ENCODE measurements at places on chromosomes 1 and 21.
A peak's percentile ranks its signal among the peaks of the same experiment; 100 is the strongest.

- no peak for DNase-seq
These were observed 101.5 kb downstream of the ST6GALNAC3 start for GRCh38 chr1:76176000-76176399.

DNA sequence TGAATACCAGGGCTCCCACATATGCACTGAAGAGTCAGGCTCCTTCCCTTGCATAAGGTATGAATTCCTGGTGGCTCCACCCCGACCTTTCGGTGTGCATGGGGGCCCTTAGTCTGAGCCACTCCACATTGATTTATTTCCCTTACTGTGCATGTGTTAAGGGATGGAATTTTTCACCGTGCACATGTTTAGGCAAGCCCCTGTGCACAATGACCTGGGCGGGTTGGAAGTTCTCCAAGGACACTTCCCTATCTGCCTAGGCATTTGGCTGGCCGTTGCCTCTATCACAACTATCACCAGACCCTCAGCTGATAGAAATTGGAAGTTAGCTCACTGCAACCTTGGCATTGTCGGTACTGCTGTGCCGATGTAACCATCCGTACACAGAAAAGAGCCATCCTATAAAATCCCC is 9.7 kb downstream of the S100A6 start:
- DNase-seq = peak; percentile 28

- peak; percentile 79 for DNase-seq
These were observed 25.8 kb downstream of the CLDN14 start for GRCh38 chr21:36454093-36454531.

DNA sequence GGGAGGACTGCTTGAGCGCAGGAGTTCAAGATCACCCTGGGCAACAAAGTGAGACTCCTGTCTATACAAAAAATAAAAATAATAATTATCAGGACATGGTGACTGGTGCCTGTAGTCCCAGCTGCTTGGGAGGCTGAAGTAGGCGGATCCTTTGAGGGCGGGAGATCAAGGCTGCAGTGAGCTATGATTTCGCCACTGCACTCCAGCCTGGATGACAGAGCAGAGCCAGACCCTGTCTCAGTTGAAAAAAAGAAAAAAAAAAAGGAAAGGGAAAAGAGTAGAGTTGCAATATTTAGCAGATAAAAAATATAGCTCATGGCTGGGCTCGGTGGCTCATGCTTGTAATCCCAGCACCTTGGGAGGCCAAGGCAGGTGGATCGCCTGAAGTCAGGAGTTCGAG is 3.3 kb upstream of the S1PR1 start:
- DNase-seq = no peak

- DNase-seq = no peak
These were observed 19.5 kb upstream of the ARHGEF10L start for GRCh38 chr1:17520041-17520440.

- peak; percentile 44 for DNase-seq
These were observed 920 bp downstream of the MTR start for GRCh38 chr1:236795757-236796667.

DNA sequence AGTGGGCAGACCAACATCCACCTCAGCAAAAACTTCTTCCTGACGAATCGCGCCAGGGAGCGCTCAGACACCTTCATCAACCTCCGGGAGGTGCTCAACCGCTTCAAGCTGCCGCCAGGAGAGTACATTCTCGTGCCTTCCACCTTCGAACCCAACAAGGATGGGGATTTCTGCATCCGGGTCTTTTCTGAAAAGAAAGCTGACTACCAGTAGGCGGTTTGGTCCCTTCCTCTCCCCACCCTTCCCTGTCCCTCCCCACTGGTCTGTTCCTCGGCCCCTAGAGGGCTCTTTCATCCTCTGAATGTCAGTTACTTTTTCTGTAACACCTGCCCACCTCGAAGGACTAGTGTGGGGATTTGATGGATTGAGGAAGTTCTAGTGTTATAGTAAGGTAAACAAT is 46.9 kb downstream of the CAPN2 start:
- DNase-seq = no peak

DNA sequence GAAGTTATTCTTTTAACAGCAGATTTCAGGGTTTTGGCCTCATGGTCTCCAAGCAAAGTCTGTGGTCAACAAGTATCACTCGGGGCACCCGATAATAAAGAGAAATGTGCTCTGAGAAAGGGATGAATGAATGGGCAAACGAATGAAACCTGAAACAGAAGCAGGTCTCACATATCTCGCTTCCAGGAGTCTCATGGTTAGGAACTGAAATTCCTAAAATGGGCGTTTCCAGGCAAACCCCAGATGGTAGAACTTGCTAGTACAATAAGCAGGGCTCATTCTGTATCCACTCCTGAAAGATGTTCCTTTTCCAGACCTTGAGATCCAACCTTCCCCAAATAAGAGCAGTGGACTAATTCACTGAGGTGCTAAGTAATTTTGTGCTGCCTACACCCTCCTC is 87.2 kb downstream of the LAMC2 start:
- DNase-seq = no peak

- DNase-seq = no peak
These were observed 34.0 kb upstream of the LEPR start for GRCh38 chr1:65386439-65386838.

GRCh38 chr1:9996624-9997582 is at the start of gene RBP7:
TSS of gene RBP7 (plus strand) at chr1:9997228. CDS start at chr1:9997259, 31 bp downstream.
- no peak for DNase-seq

GRCh38 chr1:86089765-86090164 is 66.8 kb downstream of the COL24A1 start:
- no peak for DNase-seq

DNA sequence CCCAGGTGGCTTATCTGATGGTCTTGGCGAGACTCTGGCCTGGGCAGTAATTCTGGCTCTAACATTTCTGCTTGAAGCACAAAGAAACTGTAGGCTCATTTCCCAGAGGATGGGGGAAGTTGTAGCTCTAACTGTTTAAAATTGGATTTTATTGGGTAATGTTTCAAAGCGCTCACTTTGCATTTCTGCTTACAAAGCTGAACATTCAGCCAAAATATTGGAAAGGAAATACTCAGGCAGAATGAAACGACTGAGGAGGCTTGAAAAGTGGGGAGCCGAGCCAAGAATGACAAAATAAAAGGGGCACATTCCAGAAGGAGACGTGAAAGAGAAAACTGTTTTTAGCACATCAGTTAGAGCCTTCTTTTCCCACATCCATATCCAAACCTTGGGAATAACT is 202.6 kb downstream of the GRIK1 start:
- no peak for DNase-seq
